Psoas muscle (tissue), 8 donors: ENCODE measurements at places on chromosomes 3 and 15. TPM values are rescaled to one million over a fixed set of nuclear protein-coding genes. Genes with fewer than 3 reads are reported as not detected.
A peak's percentile ranks its signal among the peaks of the same experiment; 100 is the strongest.

Gene CPN2
- polyA plus RNA-seq = not detected

DNA sequence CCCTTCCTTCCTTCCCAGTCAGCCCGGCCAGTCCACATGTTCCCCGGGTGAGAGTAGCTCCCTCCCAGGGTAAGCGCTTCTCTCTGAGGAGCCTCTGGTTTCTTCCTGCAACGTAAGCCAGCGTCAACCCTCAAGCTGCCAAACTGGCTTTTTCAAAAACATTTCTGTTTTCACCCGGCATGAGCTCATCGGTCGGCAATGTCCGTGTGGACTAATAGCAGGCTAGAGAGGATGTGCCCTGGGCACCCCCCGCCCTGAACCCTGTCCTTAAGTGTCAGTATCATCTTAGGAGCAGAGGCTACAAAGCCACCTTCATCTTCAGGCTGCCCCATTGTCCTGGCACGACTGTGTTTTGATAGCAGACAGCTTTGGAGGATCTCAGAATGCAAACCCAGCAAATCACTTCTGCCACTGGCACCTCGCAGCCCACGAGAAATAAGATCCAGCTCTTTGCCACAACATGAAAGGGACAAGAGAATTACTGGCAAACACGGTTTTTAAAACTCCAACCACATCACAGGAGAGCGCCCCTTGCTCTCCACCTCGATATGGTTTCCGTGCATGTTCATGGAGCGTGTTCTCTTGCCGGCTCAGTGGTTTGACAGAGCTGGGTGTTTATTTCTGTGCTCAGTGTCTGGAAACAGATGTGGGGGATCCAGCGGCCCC, 9.9 kb downstream of the ALDH1A3 start:
- no peak overlapping the region for H3K27ac ChIP-seq
- H3K4me1 ChIP-seq = no peaks in the 10 kb centered on the region

DNA sequence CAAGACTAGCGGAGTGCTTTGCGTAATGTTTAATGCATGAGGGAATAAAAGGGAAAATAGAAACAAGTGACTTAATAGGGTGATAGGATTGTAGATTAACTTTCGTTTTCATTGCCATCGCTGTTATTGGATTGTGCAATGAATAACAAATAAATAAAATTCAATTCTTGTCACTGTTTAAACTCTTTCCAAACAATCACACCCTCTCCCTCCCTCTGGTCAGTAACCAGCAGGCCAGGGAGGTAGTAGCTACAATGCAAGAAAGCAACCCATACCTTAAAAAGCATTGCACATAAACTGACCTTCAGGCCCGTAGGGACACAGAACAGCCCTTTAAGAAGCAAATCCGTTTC, 705 bp upstream of the TFRC start:
- peak overlapping the region; percentile 100 for H3K4me3 ChIP-seq
- no peaks in the 10 kb centered on the region for H3K36me3 ChIP-seq
- peaks cover 35% of the 10 kb centered on the region for H3K4me1 ChIP-seq
- no peak for DNase-seq

Gene CDCP1
- 0.21 TPM for polyA plus RNA-seq

Gene CISH
- 36.5 TPM for polyA plus RNA-seq

Gene ARHGAP31
- polyA plus RNA-seq = 1.9 TPM

DNA sequence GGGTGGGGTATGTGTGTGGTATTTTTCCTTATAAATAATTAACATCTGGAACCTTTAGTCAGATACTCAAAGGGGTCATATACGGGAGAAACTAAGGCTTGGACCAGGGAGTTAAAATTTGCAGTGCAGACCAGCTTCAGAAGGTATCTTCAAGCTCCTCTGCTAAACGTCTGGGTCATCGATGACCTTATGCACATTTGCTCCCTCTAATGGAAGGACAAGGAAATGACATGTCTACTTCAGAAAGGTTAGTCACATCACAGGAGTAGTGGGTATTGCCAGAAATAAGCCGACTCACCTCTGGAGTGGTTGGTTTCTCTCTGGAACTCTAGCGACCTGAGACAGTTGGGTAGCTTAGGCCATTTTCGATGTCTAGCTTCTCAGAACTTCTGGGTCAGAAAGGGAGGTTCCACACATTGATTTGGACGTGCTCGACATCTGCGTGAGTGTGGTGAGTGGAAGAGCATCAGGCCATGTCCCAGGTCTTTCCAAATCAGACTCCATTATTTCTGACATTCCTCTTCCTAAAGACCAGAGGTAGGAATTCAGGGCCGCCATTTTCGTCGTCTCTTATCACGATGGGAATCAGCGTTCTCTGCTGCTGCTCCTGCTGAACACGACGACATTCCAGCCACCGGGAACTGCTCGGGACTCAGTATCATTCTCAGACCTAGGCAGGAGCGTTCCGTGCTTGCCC, 31.8 kb upstream of the RASA2 start:
- H3K27ac ChIP-seq = no peak overlapping the region
- no peaks in the 10 kb centered on the region for H3K27me3 ChIP-seq
- no peaks in the 10 kb centered on the region for H3K36me3 ChIP-seq
- peaks cover 8% of the 10 kb centered on the region for H3K4me1 ChIP-seq
- H3K4me3 ChIP-seq = no peak overlapping the region

Gene NME9
- polyA plus RNA-seq = 0.80 TPM

Gene GAP43
- polyA plus RNA-seq = 0.05 TPM
